Hypothalamus (tissue), 51 donors: ENCODE measurements at places on chromosomes 6 and 20.

- DNase-seq = no peak
Observed at GRCh38 chr20:34536798-34537394, 20.7 kb downstream of the DYNLRB1 start.

GRCh38 chr6:141218583-141218982, 914.1 kb upstream of the GJE1 start:
- no peak for DNase-seq

GRCh38 chr6:22334778-22335177, 37.9 kb upstream of the PRL start:
- DNase-seq = no peak

DNA sequence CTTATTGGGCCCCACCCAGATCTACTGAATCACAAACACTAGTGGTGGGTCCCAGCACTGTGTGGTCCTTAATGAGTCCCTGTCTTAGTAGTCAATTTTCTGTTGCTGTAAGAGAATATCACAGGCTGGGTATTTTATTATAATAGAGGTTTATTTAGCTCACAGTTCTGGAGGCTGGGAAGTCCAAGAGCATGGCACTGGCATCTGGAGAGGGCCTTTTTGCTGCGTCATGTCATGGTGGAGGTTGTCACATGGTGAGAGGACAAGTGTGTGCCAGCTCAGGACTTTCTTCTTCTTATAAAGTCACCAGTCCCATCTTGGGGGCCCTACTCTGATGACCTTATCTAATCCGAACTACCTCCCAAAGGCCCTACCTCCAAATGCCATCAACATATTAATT, 105.0 kb downstream of the PPP1R14C start:
- no peak for DNase-seq
